ENCODE measurements at places on chromosomes 7 and 10.
A peak's percentile ranks its signal among the peaks of the same experiment; 100 is the strongest.

- DNase-seq, result no peak
Observed at GRCh38 chr7:27171637-27172314, 2.3 kb downstream of the HOXA10 start.

DNA sequence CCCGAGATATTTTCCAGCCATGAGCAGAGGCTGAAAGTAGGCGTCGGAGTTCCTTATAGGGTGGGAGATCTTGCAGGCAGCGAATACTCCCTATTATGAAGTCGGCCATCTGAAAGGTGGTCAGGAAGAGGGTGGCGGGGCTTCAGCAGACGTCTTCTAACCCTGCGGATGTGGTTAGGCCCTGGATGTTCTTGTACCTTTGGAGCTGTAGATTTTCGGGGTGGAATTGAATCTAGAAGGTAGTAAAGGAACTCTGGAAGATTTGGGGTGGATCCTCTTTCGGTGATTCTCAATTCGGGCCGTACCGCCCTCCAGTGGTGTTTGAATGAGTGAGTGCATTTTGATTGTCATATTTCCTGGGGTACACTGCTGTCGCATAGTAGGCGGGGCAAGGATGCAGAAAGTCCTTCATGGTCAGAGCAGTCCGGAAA lies 635 bp downstream of the NUP205 start:
- peak; percentile 68 for DNase-seq

DNA sequence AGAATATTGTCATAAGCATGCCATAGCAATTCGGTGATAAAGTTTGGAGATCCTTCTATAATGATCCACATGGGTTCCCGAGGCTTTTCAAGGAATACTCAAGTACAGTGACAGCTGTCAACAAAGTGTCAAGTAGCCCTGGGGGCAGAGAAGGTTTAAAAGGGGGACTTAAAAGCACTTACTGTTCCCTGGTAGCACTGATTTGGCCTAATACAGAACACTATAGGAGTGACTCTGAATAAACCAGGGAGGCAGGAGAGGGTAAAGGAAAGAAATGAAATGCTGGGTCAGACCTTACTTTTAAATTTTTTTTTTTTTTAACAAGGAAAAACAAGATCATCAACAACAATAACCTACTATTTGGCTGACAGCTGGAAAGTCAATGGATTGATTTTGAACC lies 20.1 kb downstream of the CHCHD3 start:
- DNase-seq, result no peak

DNA sequence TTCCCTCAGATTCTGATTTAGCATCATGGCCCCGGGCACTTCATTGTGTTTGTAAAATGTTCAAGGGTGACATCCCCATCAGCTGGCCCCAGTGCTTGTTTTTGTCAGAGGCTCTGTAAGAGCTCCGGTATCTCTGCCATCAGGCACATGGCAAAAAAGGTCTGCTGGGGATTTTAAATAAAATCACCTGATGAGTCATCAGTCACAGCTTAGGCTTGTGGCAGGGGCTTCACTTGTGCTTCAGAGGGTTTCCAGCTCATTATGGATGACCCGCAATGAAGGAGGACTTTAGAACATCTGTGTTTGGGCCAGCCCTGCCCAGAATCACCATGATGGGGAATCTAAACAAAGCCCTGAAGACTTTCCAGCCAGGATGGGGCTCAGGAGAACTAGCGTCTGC lies 259.9 kb downstream of the ZEB1 start:
- DNase-seq, result no peak

DNA sequence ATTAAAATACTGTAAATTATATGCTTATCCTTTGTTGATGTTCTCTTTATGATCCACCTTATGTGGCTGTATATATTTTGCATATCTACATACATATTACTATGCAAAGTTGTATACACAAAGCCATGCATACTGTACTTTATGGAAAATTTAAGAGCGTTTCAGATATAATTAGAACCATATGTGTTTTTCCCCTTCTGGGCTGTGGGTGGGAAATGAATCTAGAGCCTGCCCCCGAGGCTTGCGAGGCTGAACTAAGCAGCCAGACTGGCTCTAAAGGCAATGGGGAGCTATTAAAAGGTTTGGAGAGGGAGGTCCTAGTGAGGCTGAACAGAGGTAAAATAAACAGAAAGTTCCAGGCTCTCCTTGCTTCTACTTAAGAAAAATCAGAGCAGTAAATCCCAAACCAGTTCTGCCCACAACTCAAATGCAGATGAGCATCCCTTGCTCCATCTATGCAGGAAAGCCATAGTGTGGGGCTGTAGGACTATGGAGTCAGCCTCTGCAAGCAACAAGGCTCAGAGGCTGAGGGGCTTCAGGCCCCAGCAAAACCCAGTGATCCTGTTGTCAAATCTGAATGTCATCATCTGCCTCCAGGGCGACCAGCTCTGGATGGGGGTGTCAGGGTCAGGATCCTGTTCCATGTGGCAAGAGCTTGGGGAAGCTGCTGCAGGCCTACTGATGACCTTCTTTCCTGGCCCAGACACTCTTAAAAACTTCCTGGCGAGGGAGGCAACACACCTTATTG lies 14.1 kb upstream of the DDIT4 start:
- no peak for DNase-seq

DNA sequence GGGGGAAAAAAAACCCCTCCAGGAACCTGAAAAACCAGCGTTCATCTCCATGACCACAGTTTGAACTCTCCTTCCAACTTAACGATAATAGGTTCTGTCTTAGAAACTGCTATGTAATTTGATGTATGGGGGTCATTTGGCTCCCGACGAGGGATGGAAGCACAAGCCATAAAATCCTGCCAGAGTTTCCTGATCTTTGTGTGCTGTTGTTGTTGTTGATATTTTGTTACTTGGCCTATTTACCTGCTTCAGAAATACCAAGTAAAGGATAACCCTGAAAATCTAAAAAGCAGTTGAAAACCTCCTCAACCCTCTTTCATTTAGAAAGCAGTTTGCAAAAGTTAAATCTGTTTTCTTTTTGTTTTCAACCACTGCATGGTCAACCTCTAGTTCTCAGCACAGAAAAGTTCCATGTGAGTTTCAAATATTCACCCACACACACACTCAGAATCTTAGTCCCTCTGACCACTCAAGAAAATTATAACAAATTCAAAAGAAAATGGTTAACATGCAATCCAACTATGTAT lies 9.3 kb upstream of the HOXA2 start:
- no peak for DNase-seq

GRCh38 chr10:60135020-60135419 lies 228.7 kb upstream of the CCDC6 start:
- DNase-seq, result no peak

DNA sequence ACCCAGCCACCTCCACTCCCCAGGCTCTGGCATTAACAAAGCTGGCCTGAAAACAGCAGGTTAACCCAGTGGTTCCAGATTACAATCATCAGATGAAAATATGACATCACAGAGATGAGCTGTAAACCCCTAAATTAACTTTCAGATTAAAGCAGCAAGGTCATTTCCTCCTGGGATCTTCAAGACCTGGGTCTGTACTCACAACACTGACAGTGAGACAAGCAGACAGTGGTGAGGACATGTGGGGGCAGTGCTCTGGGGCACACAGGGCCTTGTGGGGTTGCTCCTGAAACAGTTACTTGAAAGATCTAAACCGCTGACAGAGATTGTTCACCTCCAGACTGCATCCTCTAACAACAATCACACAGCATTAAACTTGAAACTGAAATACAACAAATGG lies 134.1 kb downstream of the ZNF438 start:
- no peak for DNase-seq

GRCh38 chr7:72268090-72268489 lies 144.0 kb downstream of the CALN1 start:
- no peak for DNase-seq

- DNase-seq, result no peak
Observed at GRCh38 chr10:126349101-126349500, 39.2 kb downstream of the ADAM12 start.

GRCh38 chr10:49323171-49323895 lies 24.4 kb downstream of the C10orf71 start:
- DNase-seq, result no peak

- DNase-seq, result no peak
Observed at GRCh38 chr7:67422601-67423000, 426.0 kb downstream of the TYW1 start.

GRCh38 chr7:29230871-29231345 lies 36.3 kb downstream of the CHN2 start:
- peak; percentile 40 for DNase-seq
